Stimulated activated CD8-positive, alpha-beta memory T cell treated with anti-CD3 and anti-CD28 coated beads, Interleukin-4, amount 100 ng/mL, for 1 hour (primary cell): ENCODE measurements at places on chromosomes 2 and 18.

DNA sequence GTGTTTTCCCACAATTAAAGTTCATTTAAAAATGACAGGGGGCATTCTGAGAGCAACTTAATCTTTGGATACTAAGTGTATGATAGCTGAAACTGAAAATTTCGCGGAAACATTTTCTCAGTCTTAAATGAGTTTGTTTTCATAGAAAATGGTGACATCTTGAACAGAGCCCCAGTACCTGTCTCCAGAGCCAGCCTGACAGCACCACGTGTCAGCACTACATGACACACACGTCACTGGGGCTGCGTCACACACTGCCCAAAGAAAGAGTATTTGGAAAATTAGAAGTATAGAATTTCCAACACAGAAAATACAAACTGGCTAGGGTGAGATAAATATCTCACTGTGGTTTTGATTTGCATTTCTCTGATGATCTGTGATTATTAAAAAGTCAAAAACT is 50.8 kb downstream of the CMPK2 start:
- DNase-seq: no peak

- DNase-seq: no peak
Measured at GRCh38 chr2:225602205-225602604, 202.7 kb downstream of the NYAP2 start.

- no peak for DNase-seq
Measured at GRCh38 chr2:240922245-240922981, 16.3 kb downstream of the CROCC2 start.

DNA sequence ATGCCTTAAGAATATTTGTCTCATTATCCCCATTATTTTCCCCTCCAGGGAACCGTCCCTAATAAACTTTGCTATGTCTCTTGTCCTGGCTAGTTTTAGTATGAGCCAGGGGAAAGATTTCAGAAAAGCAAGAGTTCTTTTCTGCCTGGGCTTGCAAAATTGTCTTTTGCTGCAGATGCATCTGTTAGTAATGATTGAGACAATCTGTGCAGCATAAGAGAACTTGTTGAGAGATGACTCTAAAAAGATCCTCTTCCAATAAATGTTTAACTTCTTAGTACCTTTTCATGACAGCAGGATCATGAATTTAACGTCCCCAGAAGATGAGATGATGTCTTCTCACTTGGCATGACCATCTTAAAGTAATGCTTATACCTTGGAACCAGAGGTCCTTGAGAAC is 172.5 kb upstream of the CREB1 start:
- no peak for DNase-seq

DNA sequence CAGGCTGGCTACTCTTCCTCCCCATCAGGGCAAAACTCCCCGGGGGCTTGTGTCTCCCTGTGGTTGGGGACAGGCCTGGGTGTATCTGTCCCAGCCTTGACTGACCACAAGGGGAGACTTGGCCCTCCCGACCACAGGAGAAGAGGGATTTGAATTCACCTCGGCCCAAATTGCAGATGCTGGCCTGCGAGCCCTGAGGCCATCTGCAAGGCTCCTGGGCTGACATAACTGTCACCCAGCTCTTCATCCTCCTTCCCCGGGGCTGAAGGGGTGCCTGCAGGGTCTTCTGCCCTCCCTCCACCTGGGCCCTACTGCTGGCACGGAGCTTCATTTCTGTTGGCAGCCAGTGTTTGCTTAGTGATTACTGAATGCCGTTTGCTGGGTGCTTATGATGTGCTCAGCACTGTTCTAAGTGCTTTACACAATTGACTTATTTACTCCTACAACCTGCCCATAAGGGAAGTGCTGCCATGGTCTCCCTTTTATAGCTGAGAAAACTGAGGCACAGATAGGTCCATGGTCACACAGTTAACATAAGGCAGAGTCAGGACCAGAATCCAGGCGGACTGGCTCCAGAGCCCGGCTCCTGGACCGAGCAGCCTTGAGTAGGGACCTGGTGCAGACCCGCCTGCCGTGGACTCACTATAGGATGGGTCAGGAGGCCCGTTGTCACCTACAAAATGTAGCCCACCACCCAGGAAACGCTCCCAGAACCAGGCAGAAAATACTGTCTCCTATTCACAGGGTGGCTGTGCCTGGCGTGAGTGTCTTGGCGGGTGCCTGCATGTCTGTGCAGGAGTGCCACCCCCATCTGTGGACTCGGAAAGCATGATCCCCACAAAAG is 18.9 kb downstream of the STEAP3 start:
- no peak for DNase-seq

DNA sequence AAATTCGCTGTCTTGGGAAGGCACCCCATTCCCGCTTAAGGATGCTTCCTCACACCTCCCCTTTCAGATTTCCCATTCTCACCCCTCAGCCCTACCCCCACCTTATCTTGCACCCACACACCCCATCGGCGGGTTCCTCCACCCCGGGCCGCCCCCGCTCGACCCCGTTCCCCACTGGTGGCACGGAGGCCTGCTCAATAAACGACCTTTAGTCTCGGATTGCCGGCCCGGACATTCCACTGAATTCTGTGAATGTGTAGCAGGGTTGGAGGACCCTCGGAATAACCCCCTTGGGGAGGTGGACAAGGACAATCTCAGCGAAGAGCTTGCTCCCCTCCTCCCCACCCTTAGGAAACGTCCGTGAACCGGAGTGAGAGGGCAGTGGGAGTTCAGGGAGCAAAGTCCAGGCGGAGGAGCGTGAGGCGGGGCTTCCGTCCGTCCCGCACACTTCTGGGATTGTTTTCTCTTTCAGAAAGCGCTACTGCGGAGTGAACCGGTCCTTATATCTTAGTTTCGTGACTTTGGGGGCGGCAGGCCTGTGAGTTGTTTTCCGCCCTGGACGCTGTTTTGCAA is 2.8 kb upstream of the LBX2 start:
- no peak for DNase-seq

- DNase-seq: no peak
Measured at GRCh38 chr2:44957656-44958327, 16.3 kb downstream of the SIX3 start.

- no peak for DNase-seq
Measured at GRCh38 chr18:7459851-7460770, 107.0 kb upstream of the PTPRM start.
